ENCODE measurements at places on chromosomes 16 and 17. TPM values are rescaled to one million over a fixed set of nuclear protein-coding genes. Genes with fewer than 3 reads are reported as not detected.

GRCh38 chr17:74385201-74385600 lies 17.9 kb downstream of the GPR142 start:
- DNase-seq, result no peak

DNA sequence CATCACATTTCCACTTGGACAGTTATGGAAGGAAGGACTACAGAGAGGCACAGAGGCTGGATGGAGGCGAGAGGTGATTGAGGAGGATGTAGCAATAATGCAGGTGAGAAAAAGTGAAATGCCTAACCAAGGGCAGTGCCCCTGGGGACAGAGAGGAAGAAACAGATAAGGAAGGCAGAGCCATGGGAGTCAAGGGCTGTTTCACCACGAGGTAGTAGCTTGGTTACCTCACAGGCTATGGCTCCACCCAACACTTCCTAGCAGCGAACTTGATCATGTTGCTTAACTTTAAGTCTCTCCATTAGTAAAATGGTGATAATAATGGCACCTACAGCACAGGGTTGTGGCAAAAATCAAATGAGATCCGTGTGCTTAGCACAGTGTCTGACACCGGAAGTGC lies 83.9 kb downstream of the YPEL2 start:
- DNase-seq, result no peak

GRCh38 chr17:19549746-19550623 lies 16.3 kb downstream of the SLC47A1 start:
- DNase-seq, result no peak

DNA sequence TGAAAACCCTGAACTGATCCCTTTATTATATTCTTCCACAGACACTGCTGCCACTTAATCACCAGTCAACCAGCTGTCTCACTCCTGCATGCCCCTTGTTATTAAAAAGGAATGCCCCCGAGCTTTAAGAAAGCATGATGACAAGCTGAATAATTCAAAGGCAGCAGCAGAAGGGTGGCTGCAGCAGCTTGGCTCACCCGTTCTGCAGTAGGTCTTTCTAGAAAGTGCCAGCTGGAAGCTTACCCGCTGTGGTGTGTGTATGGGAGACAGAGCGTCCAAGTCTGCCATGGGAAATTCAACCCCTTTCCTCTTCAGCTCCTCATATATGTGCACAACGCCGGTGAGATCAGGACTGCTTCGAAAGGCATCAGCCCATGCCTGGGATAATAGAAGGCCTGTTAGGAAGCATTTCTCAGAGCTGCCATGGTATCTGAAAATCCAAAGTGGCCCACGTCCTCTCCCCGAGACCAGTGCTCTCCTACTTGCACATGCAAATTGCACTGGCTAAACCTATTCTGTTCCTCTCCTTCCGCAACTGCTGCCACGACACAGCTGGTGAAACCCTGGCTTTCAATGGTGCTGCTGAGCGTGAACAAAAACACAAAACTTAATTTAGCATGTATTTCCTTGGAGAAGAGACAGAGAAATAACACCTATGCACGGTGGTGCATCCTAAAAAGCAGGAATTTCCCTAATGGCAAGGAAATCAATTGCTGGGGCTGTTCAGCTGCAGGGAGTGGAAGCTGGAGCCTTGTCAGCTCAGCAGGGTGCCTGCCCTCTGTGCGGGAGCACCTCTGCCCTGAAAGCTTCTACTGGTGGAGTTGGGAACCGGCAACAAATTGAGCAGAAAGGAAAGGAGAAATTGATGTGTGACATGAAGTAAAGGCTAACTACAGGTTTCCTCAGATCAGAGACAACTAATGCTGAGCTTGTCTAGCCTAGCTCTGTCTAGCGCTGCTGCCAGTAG lies 47.9 kb upstream of the SREBF1 start:
- DNase-seq, result no peak

- no peak for DNase-seq
These were observed 746 bp upstream of the POLG2 start for GRCh38 chr17:64497565-64498035.

GRCh38 chr17:47882695-47883588 lies 13.1 kb upstream of the SP2 start:
- no peak for DNase-seq

GRCh38 chr17:66750116-66750515 lies 84.8 kb upstream of the CACNG5 start:
- no peak for DNase-seq

GRCh38 chr17:80746262-80746935 lies 201.8 kb downstream of the RPTOR start:
- DNase-seq, result no peak

- no peak for DNase-seq
These were observed 53.5 kb upstream of the INTS2 start for GRCh38 chr17:61981323-61981722.

GRCh38 chr17:40025991-40026815 lies 11.0 kb downstream of the CSF3 start:
- no peak for DNase-seq

GRCh38 chr16:9469512-9469911 lies 378.1 kb downstream of the HAPSTR1 start:
- peak; percentile 43 for DNase-seq

DNA sequence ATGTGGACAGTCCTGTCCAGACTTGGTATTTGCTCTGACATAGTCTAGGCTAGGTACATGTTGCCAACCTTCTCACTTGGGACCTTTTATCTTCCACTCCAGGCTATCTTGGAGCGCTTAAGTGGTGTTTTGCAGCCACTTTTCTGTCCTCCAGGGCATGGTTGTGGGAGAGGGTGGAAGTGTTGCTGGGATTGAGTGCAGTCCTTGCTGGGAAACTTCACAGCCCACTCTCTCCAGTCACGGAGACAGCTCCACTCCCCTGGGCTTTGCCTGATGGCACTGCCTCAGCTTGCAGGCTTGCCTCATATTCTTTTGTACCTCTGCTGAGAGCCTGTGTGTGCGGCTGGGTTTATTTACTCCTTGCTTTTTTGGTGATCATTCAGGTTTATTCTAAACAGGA lies 17.4 kb downstream of the RPA1 start:
- no peak for DNase-seq

GRCh38 chr17:77245162-77245926 lies 104.6 kb downstream of the SEC14L1 start:
- DNase-seq, result no peak

- DNase-seq, result no peak
These were observed 12.9 kb upstream of the CMIP start for GRCh38 chr16:81431554-81432353.

- no peak for DNase-seq
These were observed 9.3 kb upstream of the SKAP1 start for GRCh38 chr17:48439110-48439850.

DNA sequence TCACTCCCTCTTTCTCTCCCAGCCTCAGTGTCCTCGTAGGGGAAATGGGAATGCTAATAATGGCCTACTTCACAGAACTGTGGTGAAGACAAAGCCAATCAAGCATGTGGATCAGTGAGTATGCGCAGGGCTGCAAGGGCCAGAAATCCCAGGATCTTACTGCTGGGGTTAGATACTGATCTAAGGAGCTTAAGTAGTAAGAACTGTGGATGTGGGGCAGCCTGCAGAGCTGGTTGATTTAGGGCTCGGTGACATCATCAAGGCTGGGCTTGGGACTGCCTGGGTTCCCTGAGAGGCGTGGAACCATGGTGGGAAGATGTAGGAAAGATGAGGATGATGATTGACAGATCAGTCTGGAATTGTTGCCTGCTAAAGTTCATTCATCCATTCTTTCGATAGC lies 25.6 kb downstream of the GOSR2 start:
- no peak for DNase-seq

DNA sequence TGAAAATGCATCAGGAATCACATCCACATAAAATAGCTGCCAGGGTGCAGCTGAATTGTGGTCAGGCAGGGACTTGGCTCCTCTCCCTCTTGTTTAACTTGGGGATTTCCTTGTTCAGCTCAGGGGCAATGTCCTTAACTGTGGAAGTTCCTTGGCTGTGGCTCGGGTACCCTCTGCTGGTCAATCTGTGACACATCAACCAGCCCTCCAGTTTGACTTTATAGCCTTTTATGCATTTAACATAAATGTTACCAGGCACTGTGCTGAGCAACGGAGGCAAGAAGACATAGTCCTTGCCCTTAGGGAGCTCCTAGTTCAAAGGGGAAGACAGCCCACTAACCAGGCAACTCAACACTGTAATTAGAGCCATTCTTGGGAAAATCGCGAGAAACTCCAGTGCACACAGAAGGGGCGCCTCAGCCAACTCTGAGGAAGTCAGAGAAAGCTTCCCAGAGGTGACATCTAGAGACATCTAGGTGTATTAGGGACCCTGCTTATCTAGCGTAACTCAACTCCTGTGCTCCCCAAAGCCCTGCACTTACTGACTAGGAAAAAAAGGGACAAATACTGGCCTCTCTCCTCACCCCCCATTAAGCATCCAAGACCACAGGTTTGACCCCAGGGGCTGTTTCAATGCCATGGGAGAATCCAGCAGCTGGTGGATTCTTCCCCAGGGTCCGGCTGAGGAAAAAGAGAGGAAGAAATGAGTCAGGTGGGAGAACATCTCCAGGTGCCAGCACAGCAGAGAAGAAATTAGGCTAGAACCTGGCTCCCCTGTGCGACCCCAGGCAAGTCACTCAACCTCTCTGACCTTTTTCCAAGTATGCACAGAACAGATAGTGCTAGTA lies 17.3 kb upstream of the EEF2K start:
- peak; percentile 80 for DNase-seq

DNA sequence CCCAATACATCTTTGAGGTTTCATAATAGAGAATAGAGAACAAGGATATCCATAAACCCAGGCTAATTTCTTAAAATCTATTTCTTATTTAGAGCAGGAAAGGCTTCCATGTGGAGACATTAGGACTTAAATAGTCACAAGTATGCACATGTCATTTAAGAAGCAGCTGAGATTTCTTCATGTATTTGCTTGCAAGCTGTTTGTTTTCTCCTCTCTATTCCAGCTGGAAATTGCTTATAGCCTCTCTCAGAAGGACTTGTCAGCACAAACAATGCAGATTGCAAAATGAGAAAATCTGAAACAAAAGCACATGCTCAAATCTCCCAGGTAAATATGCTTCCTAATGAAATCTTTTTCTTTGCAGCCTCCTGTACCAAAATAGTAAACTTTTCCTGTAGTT lies 1473.1 kb downstream of the CDH8 start:
- DNase-seq, result no peak

DNA sequence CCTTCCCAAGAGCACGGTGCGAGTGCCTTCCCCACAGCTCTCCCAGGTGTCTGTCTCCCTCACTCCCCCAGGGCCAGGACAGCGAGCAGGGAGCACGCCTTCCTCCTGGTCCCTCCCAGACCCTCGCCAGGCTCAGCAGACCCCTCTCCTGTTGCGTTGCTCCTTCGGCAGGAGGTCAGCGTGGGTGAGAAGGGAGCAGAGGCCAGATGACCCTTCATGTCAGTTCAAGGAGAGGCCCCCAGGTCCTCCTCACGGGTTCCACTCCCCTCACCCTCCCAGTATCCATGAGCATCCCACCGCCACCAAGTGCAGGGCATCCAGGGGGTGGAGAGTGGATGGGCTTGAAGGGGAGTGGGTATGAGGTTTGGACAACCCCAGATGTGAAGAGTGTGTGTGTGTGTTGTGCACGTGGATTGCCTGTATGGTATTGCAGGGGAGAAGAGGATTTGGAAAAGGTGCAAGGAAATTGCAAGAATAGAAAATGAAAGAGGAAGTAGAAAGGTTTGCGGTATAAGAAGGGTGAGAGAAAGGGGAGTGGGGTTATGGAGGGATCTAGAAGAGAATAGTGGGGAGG lies 17.7 kb downstream of the SGCA start:
- DNase-seq, result no peak

GRCh38 chr17:42133461-42134041 lies 10.9 kb downstream of the HSPB9 start:
- DNase-seq, result no peak

GRCh38 chr16:27315333-27316037 lies 1.7 kb downstream of the IL4R start:
- DNase-seq, result peak; percentile 81

- DNase-seq, result no peak
These were observed 23.4 kb downstream of the BAIAP2 start for GRCh38 chr17:81058263-81058871.

SGCA gene
- total RNA-seq, result not detected

ENDOV gene
- total RNA-seq, result 18.4 TPM

KRT23 gene
- total RNA-seq, result not detected

CA4 gene
- not detected for total RNA-seq

KRT33B gene
- not detected for total RNA-seq

Measured in HT1080 (cell line).